SJSA1 (cell line): ENCODE measurements at places on chromosomes 1 and 21. TPM values are rescaled to one million over a fixed set of nuclear protein-coding genes. Genes with fewer than 3 reads are reported as not detected.
A peak's percentile ranks its signal among the peaks of the same experiment; 100 is the strongest.

- no peak for DNase-seq
Observed at GRCh38 chr1:113701429-113701828, 57.9 kb downstream of the PHTF1 start.

- no peak for DNase-seq
Observed at GRCh38 chr1:171583591-171584201, 38.3 kb upstream of the MYOCOS start.

GRCh38 chr1:186799689-186800054 lies 29.1 kb upstream of the PLA2G4A start:
- DNase-seq, result no peak

DNA sequence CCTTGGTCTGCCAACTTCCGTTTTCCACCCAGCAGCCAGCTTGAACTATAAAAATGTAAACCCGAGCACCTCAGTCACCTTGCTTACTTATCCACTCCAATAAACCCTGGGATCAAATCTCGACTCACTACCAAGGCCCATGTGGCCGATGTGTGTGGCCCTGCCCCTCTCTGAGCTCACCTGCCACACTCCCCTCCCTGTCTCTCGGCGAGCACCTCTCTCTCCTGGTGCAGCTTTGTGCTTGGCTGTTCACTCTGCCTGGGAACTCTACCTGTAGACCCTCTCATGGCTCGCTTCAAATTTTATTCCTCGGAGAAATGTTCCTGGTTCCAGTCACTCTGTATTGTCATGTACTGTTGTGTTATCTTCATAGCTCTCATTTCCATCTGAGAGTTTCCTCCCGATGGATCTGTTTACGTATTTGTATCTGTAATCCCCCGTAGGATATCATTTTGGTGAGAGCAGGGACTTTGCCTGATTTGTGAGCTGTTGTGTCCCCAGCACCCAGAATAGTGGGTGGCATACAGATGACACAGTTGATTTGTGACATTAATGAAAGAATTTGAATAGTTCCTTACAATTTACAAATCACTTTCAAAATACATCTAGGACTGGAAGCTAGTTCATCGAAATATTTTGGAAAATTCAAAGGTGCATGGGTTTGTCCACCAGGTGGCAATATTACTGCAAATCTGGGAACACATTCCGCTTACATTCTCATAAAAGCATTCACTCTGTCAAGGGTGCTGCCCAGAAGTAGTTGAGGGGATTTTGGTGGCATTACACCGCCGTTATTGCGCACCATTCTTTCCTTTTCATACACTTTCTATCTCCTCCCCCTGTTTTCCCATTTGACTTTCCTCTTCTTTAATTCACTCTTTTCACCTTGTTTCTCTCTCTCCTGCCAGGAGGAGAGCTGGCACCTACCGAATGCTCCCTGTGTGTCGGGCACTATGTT lies 95.3 kb downstream of the ABCA4 start:
- DNase-seq, result peak; percentile 64

DNA sequence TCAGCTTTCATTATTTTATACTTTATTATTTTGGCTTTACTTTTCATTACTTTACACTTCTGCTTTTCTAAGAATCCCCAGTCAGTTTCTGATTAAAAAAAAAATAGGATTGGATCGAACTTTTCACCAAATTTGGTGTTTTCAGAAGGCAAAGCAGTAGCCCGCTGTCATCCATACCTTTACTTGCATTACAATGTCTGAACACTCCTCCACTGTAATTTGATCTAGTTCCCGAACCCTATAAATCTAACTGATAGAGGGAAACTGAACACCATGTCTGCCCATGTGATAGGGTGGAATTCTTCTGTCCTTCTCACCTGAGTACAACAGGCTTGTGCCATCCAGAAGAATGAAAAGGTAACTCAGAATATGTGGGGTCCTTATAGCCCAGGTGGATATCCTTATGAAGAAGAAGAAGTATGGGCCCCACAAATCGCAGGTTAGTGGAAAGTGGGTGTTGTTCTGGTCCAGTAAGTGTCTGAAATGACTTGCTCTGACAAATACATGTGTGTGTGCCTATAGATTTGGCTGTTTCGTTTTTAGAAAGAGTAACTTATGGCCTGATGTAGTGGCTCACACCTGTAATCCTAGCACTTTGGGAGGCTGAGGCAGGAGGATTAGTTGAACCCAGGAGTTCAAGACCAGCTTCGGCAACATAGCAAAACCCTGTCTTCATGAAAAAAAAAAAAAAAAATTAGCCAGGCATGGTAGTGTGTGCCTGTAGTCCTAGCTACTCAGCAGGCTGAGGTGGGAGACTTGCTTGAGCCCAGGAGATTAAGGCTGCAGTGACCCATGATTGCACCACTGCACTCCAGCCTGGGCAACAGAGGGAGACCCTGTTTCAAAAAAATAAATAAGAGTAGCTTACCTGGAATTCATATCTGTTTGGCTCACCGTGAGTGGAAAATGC lies 26.6 kb upstream of the CDC14A start:
- DNase-seq, result no peak

GRCh38 chr1:37464443-37464842 lies 9.9 kb upstream of the ZC3H12A start:
- no peak for DNase-seq

- no peak for DNase-seq
Observed at GRCh38 chr21:19141511-19141910, 737.9 kb upstream of the TMPRSS15 start.

FAF1 gene
- total RNA-seq, result 81.7 and 96.3 TPM in 2 replicates
